ENCODE measurements at places on chromosomes 4 and X.

GRCh38 chr4:24583451-24584210, 723 bp downstream of the DHX15 start:
- DNase-seq = peak; percentile 45

GRCh38 chr4:5979981-5980380, 38.2 kb downstream of the C4orf50 start:
- DNase-seq = no peak

DNA sequence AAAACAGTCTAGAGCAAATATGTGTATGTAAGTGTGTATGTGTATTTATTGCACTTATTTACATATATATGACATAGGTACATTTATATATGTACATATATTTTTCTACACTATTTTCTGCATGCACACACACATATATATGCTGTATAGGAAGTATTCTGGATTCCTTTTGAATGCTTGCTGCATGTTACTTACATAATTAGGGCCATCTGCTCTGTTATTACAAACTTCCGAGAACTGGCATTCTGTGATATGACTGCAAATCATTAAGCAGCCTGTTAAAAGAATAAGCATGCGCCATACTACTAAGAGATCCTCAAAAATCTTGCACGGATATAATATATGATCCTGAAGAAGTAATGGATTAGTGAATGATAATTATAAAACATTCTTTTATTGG, 1157.6 kb upstream of the TENM3 start:
- DNase-seq = no peak

- DNase-seq = no peak
These were observed 812.2 kb downstream of the C4orf33 start for GRCh38 chr4:129908117-129908516.

GRCh38 chrX:46865281-46865680, 28.4 kb downstream of the RP2 start:
- no peak for DNase-seq

- no peak for DNase-seq
These were observed 13.8 kb downstream of the GALNT7 start for GRCh38 chr4:173182403-173182802.

GRCh38 chr4:98946359-98946758, 17.4 kb upstream of the EIF4E start:
- DNase-seq = no peak

DNA sequence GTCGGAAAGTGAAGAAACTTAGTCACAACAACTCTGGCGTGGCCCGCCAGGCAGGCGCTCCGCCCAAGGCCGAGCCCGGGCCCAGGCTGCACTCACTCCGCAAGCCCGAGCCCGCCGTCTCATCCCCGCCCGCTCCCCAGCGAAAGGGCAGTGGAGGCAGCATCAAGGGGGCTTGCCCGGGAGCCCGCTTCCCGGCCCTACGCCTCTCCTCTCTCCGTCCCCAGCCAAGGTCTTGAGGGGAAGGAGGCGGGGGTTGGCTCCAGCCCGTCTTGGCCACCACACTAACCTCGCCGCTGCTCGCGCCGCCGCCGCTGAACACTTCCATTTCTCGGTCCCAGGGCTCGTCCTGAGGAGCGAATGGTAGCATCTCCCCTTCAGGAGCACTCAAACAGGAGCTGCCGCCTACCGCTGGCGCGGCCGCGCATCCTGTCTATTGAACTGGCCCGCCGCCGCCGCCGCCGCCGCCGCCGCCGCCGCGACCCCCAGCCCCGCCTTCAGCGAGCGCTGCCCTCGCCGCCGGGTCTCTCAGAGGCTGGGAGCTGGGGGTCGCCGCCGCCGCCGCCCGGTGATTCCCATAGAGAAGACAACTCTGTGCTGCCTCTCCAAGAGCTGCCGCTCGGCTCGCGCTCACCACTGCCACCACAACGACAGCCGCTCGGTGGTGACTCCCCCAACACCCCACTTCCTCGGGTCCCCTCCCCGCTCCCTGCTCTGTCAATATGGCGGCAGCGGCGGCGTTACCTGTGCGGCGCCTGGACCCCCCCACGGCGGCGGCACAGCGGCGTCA, at the start of gene RPS6KA6:
RPS6KA6 (minus strand) TSS at position 667 of the 787 bp plus-strand sequence; CDS start at position 367, 300 bp downstream.
- DNase-seq = no peak

GRCh38 chr4:73741750-73742489, 1.6 kb downstream of the CXCL8 start:
- DNase-seq = no peak

GRCh38 chr4:147599206-147599605, 18.0 kb upstream of the TMEM184C start:
- no peak for DNase-seq

- no peak for DNase-seq
These were observed 8.9 kb upstream of the P2RY8 start for GRCh38 chrX:1545776-1546408.

GRCh38 chrX:71367396-71367795, 1.2 kb downstream of the TAF1 start:
- no peak for DNase-seq

DNA sequence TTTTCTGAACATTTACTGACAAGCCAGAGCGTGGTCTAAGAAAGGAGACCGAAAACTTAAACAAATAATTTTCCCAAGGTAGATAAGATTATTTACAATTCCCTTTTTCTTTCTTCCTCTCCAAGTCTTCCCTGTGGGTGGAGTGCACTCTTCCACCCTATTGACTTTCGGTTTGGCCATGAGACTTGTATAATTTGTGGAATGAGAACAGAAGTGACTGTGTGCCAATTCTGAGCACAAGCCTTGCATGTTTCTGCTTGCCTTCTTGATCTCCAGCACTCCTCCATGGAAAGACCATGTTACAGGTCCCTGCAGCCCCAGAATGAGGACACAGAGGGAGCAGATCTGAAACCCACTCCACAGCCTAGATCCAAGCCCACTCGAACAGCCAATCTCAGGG, 150.0 kb upstream of the HPGD start:
- no peak for DNase-seq

DNA sequence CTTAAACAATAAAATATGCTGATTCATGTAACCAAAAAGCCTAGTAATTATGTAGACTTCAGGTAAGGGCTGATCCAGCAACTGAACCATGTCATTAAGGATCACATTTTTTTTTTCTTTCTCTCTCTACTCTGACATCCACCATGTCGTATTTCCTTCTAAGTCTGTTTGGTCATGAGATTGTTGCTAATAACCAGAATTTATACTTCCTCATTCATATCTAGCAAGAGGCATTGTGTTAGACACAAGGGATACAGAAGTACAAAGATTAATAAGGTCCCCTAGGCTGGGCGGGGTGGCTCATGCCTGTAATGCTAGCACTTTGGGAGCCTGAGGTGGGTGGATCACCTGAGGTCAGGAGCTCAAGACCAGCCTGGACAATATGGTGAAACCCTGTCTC, 24.1 kb downstream of the PHEX start:
- DNase-seq = no peak

DNA sequence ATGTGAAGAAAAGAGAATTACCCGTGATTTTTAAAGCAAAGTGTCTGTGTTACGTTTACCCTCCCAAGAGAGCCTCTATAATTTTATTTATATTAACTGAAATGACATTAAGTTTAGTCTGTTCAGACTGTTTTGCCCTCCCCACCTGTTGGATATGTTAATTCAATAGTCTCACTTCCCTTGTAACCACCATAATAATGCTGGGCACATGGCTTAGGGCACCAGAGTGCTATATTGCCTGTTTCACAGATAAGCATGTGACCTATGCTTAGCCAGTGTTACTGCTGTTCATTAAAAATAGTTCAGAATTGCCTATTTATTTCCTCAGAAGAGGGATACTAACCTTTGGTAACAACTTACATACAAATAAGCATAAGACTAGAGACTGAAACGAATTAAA, 446.2 kb downstream of the FAT4 start:
- no peak for DNase-seq

GRCh38 chrX:100098660-100099375, 311.3 kb downstream of the PCDH19 start:
- no peak for DNase-seq

GRCh38 chr4:100716416-100716815, 198.6 kb upstream of the EMCN start:
- no peak for DNase-seq

GRCh38 chr4:175091649-175092048, 173.5 kb downstream of the ADAM29 start:
- no peak for DNase-seq

- DNase-seq = no peak
These were observed 188.5 kb upstream of the FTHL17 start for GRCh38 chrX:31260351-31260750.

- DNase-seq = no peak
These were observed 242.4 kb upstream of the TLL1 start for GRCh38 chr4:165630671-165631070.

GRCh38 chr4:106366026-106366425, 2.6 kb downstream of the GIMD1 start:
- no peak for DNase-seq

DNA sequence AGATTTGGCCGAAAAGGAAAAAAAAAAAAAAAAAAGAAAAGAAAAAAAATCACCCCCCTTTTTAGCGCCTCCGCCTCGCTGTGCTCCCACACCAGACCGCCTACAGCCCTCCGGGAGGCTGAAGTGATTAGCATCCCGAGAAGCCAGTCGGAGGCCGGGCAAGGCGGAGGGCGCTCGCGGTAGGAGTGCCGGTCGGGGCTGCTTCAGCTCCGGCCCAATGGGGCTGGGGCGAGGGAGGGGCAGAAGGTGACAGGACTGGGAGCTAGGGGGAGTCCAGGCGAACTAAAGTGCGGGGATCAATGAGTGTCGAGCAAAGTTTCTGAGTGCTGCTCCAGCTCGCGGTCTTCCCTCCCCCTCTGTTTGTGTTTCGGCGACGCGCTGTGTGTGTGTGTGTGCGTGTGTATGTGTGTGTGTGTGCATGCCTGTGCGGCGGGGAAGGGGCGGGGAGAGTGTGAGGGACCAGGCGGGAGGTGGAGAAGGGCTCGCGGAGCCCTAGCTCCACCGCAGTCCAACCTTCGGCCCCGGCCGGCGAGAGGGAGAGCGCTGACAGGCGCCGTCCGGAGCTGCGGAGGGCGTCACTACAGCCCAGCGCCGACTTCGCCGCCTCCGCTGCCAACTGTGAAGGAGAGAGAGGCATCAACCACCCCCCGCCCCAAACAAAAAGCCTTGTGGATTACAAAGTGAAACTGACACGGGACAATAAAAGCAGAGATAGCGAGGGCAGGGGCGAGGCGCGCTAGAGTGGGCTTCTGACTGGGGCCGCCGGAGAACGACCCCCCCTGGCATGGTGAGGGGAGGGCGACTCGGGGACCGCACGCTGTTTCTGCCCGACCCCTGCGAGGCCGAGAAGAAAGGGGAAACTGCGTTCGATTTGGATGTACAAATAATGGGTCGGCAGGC, at the start of gene FAT4:
FAT4 (plus strand) TSS at position 280 of the 900 bp plus-strand sequence. CDS start 1,457 bp downstream, outside the sequence.
- peak; percentile 31 for DNase-seq

DNA sequence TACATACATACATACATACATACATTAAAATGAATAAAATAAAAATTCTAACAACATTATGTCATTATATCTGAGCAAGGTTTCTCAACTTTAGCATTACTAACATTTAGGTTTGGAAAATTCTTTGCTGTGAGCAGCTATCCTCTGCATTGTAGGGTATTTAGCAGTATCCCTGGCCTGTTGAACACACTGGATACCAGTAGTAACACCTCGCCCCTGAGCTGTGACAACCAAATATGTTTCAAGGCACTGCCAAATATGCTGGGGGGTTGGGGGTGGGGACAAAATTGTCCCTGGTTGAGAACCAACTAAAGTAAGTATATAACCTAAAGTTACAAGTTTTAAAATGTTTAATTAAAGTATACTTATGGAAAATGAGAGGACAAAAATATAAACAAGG, 860.9 kb upstream of the FTHL17 start:
- DNase-seq = no peak

- DNase-seq = no peak
These were observed 367.3 kb upstream of the CASK start for GRCh38 chrX:42290608-42291007.

DNA sequence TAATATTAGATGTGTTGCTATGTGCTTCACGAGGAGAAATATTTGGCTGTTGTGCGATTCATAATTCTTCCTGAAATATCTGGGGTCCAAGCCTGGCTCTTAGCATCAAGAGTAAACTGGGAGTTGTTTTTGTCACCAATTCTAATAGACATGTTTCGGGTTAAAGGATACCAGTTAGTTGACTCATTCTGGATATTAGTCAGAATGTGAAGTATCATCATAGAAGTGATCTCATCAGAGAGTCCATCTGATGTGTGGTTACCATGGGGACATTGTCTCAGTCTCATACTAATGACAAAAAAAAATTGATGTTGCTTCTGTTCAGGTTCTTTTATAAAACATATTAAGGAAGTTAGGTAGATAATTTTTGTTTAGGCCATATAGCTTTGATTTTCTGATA, 57.2 kb upstream of the MTMR1 start:
- DNase-seq = no peak

DNA sequence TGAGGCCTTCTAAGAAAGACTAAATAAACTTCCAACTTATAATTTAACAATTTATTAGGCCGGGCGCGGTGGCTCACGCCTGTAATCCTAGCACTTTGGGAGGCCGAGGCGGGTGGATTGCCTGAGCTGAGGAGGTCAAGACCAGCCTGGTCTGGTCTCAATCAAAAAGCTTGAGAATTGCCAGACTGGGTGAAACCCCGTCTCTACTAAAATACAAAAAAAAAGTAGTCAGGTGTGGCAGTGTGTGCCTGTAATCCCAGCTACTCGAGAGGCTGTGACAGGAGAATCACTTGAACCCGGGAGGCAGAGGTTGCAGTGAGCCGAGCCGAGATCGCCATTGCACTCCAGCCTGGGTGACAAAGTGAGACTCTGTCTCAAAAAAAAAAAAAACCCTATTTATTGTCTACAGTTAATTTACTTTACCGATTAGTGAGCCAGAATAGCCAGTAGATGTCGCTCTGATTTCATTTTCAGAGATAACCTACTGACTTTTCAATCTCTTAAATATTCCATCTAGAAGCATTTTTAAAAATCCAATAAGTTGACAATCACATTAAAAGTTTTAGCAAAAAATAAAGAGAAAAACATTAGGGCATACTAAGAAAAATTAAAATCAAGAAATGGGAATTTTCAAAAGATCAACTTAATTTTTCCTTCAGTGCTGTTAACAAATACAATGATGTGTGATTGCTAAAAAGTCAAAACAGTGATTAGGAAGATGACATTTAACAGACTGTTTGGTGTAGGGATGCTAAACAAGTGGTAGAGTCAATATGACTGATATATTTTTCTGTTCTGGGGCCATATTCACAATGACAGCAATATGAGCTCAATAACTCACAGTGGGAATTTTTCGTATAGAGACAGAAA, 4.3 kb upstream of the SHROOM3 start:
- DNase-seq = peak; percentile 11

DNA sequence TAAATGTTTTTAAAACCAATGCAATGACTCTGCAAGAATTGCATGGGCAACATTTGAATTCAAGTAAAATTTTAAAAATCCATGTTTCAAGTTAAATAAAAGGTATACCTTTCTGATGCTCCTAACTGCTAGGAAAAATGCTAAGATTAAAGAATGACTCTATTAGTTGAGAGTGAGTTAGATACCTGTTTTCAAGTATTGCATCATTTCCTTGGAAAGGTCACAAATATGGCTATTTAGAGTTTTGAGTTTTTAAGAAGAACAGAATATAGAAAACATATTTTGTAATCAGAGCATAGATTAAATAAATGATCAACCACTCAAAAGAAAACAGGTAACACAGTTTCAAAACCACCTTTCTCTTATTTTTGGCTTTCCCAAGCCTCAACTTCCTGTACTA, 18.3 kb upstream of the NPY2R start:
- no peak for DNase-seq

- no peak for DNase-seq
These were observed 73.3 kb downstream of the FRYL start for GRCh38 chr4:48706736-48707135.

Measured in SHP77 treated with DMSO at 0.1 percent for 48 hours (cell line).